ENCODE measurements at places on chromosomes 13 and 19.

DNA sequence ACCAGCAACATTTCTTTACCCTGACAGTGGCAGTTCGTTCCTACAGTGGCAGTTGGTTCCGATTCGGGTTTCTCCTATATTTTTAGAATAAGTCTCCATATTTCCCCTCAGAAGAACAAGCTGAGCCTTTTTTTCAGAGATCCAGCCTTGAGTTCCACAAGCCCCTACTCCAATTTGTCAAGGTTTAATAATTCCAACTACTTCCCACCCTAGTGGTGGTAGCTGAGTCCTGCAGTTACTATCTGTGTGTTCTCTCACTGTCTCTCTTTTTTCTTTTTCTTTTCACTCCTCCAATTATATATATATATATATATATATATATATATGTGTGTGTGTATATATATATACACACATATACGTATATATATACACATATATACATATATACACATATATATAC is 1347.3 kb downstream of the PCDH9 start:
- no peak for DNase-seq

- no peak for DNase-seq
These were observed 465.6 kb downstream of the ITGBL1 start for GRCh38 chr13:101917833-101918661.

GRCh38 chr13:100533588-100534041 is 55.0 kb downstream of the GGACT start:
- DNase-seq, result no peak

DNA sequence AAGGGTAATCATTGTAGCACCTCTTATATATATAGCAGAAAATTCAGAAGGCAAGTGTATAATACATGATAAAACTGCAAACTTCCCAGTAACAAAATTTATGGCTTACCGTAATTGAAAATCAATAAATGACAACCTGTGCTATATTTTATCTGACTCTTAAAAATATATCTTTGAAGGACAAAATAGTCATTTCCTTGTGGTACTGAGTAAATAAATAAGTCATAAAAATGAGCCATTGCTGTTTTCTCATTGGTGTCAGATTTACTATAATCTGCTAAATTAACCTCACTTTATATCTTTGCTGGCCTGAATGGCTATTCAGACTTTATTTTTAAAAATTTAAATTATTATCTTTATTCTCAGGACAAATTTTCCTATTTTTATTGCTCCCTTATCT is 1319.1 kb upstream of the SPRY2 start:
- no peak for DNase-seq

- peak; percentile 45 for DNase-seq
These were observed 2.5 kb upstream of the LHB start for GRCh38 chr19:49019242-49019932.

DNA sequence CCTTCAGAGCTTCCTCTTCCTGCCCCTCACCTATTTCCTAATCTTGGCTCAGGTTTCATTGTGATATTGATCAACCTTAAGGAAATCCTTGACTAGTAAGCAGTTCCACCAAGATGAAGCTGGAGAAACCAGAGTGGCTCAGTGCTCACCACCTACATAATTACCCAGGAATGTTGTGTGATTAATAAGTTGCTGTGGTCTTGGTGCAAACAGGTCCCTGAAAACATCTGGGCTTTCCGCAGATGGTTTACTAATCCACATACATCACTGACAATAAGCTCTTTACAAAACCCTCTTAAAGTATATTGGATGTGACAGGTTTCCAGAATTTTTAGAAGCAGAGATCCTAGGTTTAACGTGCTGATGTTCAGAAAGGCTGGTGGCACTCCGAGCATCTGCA is 8.6 kb upstream of the SERP2 start:
- DNase-seq, result no peak

GRCh38 chr19:29476528-29476927 is 49.3 kb upstream of the VSTM2B start:
- DNase-seq, result no peak

DNA sequence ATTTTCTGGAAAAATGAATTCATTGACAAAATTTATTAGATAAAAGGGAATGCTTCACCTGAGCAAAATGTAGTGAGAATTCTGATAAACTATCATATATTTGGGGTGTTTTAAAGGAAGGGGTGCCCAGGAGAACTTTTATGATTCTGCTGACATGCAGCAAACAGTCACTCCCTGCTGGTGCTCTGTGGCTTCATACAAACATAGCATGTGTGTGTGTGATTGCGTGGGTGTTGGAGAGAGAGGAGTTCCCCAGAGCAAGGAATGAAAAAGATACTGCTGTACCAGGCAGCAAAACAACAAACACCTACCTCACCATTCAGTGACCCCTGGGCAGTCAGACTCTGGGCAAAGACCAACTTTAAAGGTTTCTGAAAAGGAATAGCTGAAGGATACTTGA is 546.7 kb downstream of the RFC3 start:
- no peak for DNase-seq

GRCh38 chr13:47837104-47837880 is 163.8 kb downstream of the SUCLA2 start:
- no peak for DNase-seq

DNA sequence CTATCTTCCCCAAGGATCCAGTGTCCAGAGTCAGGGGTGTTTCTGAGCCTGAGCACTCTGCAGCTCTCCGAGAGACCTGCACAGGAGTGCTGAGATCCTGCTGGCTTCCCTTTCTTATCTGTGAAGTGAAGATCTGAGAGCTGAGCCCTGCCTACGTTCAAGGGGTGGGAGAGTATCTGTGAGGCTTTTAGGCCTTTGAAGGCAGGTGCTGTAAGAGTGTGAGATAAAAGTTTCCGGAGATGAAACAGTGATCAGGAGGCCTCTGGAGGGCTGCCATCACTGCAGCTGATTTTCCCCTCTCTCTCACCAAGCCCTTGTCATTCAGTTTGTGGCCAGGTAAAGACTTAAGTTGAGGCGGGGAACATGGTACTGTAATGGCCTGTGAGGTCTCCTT is 83.1 kb downstream of the AKAP11 start:
- peak; percentile 40 for DNase-seq

GRCh38 chr19:2288338-2288817 is 6.4 kb upstream of the PEAK3 start:
- no peak for DNase-seq

- no peak for DNase-seq
These were observed 85.9 kb downstream of the SLITRK1 start for GRCh38 chr13:83796364-83796763.

DNA sequence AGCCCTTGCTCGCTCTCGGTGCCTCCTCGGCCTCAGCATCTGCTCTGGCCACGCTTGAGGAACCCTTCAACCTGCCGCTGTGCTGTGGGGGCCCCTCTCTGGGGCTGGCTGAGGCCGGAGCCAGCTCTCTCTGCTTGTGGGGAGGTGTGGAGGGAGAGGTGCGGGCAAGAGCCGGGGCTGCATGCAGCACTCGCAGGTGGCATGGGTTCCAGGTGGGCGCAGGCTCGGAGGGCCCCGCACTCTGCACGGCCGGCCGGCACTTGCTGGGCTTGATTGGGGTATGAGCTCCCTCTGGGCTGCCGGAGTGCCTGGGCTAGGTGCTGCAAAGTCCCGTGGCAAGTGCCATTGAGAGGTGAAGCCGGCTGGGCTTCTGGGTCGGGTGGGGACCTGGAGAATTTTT is 31.7 kb upstream of the RPL21 start:
- no peak for DNase-seq

GRCh38 chr13:27592865-27593264 is 27.5 kb downstream of the LNX2 start:
- no peak for DNase-seq

DNA sequence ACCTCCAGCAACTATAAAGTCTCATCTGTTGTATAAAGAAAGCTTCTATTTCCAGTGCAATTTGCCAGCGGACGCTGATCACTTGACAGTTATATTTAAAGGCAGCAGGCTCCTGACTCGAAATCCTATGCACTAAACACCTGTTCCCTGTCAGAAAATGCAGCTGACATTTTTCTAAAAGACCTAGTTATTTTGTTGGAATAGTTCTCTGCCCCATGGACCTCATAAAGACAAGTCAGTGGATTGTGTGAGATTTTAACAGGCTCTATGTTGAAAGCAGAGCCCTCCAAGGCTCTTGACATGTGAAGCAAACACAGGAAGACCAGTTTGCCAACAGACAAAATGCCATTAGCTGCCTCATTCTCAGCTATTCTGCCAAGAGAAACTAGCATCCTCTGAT is 304.7 kb upstream of the KLF12 start:
- DNase-seq, result no peak

DNA sequence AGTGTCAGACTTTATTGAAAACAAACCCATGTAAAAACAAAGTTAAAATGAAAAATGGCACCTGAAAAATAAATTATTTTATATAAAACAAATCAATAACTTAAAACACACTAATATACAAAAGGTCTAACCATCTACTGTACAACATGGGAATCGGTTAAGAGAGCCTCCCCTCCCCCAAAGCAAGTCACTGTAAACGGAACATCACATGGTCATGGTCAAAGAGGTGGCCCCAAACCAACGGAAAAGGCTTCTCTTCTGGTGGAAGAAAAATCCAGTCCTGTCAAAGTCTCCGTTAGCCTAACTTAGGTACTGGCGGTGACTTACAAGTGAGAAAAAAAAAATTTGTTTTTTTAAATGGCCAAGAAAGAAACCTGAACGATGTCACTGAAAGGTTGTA is 15.7 kb upstream of the TIMM44 start:
- no peak for DNase-seq

GRCh38 chr13:46544208-46544607 is 8.8 kb upstream of the LRCH1 start:
- no peak for DNase-seq

DNA sequence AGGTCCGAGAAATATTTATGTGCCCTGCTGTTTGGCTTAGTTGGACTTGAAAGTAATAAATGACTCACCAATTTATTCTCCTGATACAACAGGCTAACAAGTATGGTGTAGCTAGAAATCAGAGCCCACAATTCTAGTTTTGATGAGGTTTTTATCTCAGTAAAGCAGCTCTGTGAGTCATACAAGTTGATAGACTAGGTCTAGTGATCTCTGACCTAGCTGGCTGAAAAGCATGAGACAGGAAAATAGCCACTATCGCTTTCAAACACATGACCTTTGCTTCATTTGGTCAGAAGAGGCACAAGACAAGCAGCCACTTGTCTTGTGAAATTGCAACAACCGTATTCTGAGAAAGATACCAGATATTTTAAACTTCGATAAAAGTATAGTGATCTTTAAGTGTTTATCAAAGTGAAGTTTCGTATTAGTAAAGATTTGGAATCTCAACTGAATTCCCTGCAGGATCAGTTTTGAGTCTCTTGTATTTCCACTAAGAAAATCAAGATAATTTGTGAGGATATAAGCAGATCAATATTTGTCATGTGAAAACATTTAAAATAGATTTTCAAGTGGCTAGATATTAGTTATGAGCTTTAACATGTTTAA is 126.7 kb downstream of the MAB21L1 start:
- DNase-seq, result no peak

DNA sequence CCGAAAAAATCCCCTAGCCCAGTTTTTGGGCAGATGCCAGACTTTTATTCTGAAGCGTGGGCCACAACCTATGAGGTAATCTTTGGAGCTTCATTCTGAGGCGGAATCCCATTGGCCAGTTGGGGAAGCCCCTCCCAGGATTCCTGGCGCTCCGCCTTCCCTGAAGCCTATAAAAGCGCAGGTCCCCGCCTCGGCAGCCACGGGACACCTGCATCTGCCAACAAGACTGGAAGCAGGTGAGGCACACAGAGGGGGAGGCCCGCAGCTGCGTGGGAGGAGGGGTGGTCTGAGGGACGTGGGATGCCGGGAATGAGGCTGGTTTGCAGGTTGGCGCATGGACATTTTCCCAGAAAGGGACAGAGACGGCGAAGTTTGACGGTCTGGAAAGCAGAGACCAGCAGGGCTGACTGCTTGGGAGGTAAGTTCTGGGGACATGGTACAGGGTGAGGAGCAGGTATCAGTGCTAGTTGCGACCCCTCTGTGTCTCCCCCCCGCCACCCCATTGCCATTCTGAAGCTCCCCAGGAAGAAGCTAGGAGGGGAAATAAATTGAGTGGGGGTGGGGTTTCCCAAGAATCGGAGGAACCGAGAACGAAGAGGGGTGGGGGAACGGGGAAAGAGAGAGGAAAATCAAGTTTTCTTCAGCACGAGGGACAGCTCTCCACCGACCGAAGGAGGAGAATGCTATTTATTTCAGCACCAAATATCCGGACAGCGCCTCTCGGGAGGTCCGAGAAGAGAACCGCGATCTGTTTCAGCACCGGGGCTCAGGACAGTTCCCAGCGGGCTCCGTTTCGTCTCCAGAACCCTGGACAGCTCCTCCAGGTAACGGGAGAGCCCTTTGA is 22.4 kb upstream of the FEM1A start:
- DNase-seq, result peak; percentile 59

DNA sequence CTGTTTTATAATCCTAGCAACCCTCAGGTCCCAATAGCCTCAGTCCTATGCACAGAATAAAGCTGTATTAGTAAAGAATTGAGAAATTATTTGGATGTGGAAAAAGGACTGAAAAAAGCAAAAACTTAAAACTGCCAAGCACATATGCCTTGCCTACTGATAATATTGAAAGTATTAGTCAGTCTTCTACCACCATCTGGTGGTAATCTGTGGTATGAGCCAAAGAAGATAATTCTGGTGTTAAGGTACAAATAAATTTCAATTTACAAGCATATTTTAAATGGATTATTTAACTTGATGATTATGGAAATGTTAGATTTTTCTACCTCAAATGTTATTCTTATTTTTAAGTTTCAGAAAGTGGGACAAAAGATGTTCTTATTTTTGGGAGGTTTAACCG is 460.3 kb upstream of the KLHL1 start:
- DNase-seq, result no peak

GRCh38 chr13:58620176-58620575 is 988.6 kb downstream of the PCDH17 start:
- DNase-seq, result no peak

DNA sequence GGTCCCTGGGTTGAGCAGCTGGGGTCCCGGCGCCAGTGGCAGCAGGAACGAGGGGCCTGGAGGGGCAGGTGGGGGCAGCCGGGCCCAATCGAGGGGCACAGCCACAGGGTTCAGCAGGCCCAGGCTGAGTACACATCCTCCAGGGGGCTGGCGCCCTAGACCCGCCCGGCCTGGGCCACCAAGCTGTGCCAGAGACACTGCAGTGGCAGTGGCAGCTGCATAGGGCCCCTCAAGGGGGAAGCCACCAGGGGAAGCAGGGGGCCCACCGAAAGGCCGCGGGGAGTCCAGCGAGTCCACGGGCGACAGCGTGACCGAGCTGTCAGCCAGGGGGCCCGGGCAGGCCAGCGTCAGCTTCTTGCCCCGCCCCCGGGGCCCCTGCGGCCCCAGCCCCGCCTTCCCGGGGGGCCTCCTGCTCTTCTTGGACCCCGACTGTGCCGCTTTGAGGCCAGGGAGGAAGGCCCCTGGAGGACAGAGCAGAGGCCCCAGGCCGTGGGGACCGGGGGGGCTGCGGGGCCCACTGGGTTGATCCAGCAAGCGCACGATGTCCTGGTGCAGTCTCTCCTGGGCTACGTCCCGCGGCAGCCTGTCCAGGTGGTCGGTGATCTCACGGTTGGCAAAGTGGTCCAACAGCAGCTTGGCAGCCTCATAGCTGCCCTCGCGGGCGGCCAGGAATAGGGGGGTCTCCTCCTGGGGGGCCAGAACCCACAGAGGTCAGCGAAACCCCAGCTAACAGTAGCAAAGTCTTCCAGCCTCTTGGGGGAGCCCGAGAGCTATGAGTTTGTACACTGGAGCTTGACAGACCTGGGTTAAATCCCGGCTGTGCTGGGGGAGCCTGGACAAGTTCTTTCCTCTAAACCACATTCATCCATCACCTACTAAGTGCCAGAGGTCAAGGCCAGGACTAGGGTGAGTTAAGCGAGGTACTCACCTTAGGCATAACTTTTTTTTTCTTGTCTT is 39.5 kb downstream of the NOTCH3 start:
- DNase-seq, result no peak

All from effector memory CD4-positive, alpha-beta T cell (primary cell).